MCF 10A (cell line): ENCODE measurements at places on chromosomes 3 and 15. TPM values are rescaled to one million over a fixed set of nuclear protein-coding genes. Genes with fewer than 3 reads are reported as not detected.

APPL1 gene
- 26.4 and 35.4 TPM in 2 replicates for total RNA-seq

GRCh38 chr3:69986419-69986818 lies 13.1 kb upstream of the SAMMSON start:
- no peak for DNase-seq

- no peak for DNase-seq
Measured at GRCh38 chr3:175288621-175289020, 429.5 kb downstream of the NAALADL2 start.

DNA sequence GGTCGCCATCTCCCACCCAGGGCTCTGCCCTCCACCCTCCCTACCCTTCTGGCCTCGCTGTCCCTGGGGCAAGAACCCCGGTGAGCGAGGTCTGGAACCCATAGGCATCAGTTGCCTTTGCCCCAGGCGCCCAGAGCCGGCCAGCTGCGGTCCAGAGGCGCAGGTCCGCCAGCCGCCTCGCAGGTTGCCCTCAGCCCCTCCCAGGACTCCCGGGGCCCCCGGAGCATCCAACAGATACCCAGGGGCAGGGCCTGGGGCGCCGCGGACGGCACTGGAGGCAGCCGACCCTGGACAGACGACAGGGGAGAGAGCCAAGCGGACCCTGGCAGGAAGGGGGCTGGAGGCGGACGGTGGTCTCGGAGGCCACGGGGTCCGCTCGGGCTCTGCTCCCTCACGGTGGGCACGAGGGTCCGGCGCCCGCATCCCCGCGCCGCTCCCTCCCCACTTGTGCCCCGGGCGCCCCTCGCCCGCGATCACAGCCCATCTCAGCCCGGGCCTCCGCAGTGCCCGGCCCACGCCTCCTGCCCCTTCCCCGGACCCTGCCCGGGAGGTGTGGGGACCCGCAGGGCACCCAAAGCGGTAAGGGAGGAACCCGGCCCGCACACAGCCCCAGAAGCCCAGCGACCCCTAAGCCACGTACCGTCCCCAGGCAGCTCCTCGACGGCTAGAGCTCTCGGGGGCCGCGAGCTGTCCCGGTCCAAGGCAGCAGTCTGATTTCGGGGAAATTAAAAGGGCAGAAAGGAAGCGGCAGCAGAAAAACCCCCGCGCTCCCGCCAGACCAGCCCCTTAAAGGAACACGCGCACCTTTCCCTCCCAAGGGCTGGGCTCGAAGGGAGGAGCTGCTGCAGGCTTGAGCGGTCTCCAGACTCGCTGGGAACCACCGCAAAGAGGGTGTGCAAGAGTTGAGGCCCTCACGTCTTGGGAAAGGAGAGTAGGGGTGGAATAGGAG lies at the start of gene HAPLN3:
HAPLN3 (minus strand) TSS at position 726 of the 949 bp plus-strand sequence. CDS start 8,246 bp downstream, outside the sequence.
- DNase-seq, result peak; percentile 27

GRCh38 chr3:191761906-191762305 lies 300.9 kb downstream of the PYDC2 start:
- DNase-seq, result peak; percentile 27

DNA sequence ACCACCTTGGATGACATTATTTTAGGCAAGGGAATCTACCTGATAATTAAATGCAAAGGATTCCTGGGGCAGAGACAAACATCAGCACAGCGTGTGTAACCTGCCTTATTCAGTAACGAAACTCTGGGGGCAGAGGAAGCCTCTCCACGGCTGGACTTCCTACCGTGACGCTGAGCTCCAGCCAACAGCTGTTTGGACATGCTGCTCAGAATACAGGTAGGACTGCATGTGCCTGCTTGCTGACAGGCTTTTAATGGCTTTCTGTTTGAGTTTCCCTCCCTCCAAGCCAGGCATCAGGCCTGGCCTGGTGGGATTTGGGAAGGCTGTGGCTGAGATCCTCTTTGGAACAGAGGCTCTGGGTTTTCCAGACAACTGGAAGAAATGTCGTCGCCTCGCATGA lies 150.6 kb downstream of the ADAMTS17 start:
- DNase-seq, result no peak
